ENCODE measurements at places on chromosomes 5 and 9.
A peak's percentile ranks its signal among the peaks of the same experiment; 100 is the strongest.

DNA sequence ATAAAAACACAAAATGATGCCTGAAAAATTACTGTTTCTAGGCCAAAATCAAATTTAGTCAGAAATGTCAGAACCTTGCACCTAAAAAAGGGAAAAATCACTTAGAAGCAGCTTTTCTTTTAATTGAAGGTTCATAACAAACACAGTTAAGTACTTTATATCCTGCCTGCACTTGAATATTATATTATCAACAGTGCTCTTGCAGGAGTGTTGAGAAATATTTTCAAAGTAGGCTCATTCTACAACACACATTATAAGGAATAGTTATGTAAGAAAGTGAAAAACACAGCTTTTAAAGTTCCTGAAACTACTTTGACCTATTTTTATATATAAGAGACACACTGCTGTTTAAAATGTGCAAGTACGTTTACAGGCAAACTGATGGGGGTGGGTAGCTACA is 8.3 kb downstream of the EDIL3 start:
- DNase-seq = no peak

DNA sequence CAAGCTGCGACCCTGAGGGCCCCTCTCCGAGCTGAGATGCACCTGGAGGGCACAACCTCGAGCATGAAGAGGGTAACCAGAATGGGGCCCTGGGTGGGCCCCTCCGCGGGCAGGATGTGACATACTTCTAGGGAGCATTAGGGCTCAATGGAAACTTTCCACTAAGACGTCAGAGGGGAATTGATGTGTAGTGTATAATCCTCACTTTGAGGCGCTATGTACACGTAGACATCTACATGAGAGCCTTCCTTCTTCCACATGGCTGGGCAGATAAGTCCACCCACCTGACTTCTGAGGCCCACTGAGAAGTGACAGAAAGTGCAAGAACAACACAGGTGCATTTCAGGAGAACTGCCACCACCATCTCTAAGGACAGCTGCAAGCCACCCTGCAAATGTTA is 61.0 kb downstream of the DAP start:
- no peak for DNase-seq

GRCh38 chr5:152066784-152067183 is 142.1 kb upstream of the GLRA1 start:
- DNase-seq = no peak

DNA sequence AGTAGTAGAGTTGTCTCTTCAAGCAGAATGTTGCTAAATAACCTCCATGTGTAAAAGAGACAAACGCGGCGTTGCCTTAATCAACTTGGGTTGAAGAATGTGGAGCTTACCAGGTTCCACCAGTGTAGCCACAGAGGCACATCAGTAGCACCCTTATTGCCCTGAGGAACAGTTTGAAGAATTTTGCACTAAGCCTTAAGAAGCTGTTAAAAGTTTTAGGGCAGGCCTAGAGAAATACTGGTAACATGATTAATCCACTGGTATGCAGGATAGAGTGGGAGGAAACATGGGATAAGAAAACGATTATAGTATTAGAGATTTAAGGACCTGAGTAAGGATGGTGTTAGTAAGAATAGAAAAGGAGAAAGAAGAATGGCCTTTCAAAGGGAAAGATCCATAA is 100.6 kb downstream of the ZCCHC7 start:
- DNase-seq = no peak

- no peak for DNase-seq
These were observed 61.2 kb upstream of the LMNB1 start for GRCh38 chr5:126715765-126716164.

- DNase-seq = no peak
These were observed 90.4 kb upstream of the MVB12B start for GRCh38 chr9:126236273-126236672.

DNA sequence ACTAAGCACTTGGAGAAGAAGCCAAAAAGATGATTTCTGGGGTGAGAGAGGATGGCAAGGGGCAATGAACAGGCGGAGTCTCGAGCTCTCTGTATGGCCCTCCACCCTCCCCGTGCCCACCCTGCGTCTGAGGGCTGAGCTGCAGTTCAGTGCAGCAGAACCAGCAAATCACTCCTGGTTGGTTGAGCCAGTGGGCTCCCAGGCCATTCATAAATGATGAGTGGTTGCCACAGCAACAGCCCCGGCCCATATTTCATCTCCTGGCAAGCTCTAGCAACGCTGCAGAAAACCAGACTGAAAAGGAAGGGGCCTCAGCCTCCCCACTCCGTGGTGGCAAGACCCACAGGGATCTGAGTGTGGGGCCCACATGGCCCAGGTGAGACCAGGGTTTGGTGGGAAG is 93.8 kb upstream of the PPP1R26 start:
- DNase-seq = no peak

GRCh38 chr5:148267962-148268361 is 632 bp upstream of the SPINK13 start:
- DNase-seq = no peak

DNA sequence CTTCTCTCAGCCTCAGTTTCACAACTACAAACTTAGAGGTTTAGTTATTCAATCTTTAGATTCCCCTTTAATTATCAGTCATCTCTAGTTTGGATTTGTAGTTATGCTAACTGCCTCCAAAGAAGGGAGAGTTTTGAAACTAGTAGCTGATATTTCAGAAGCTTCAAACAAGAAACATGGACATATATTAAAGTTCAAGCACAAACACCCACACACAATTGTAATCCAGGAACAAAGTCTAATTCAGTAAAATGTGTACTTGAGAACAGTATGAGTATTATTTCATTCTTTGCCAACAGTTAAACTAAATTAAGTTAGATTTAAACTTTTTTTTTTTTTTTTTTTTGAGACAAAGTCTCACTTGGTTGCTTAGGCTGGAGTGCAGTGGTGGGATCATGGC is 71.2 kb upstream of the ABCA1 start:
- DNase-seq = no peak

- no peak for DNase-seq
These were observed 59.6 kb upstream of the GRAMD2B start for GRCh38 chr5:126363658-126364057.

GRCh38 chr5:151902215-151902614 is 22.4 kb downstream of the GLRA1 start:
- DNase-seq = no peak

GRCh38 chr9:557601-558201 is 283.8 kb upstream of the DMRT1 start:
- DNase-seq = no peak

DNA sequence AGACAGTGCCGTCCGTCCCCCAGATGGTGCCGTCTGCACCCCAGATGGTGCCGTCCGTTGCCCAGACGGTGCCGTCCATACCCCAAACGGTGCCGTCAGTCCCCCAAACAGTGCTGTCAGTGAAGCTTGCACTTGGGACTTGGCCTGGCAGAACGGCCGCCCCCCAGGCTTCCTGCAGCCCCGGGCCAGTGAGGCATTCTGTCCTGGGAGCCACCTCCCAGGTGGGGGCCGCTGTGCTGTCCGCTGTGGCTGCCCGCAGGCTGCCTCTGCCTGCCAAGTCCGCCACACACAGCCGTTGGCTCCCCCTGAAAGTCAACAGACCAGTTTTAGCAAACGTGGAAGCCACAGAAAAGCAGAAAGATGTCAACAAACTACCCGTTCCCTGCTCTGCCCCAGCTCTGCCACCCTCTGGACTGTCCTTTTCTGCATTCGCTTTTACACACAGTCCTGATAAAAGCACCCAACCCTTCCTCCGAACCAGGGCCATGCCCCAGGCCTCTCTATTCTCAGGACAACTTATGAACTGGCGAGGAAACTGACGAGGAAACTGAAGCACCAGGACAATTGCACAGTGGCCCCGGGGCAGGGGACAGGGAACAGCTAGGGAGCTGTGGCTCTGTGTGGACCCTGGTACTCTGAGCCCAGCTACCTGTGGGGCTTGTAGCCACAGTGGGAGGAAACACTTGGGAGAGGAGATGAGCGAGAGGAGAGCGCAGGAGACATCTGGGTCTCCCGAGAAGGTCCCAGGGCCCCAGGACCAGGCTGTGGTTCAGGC is 39.6 kb upstream of the RXRA start:
- DNase-seq = no peak

- DNase-seq = no peak
These were observed 202.1 kb downstream of the RFX3 start for GRCh38 chr9:3323714-3324113.

- no peak for DNase-seq
These were observed 151.4 kb downstream of the LPAR1 start for GRCh38 chr9:110886832-110887231.

DNA sequence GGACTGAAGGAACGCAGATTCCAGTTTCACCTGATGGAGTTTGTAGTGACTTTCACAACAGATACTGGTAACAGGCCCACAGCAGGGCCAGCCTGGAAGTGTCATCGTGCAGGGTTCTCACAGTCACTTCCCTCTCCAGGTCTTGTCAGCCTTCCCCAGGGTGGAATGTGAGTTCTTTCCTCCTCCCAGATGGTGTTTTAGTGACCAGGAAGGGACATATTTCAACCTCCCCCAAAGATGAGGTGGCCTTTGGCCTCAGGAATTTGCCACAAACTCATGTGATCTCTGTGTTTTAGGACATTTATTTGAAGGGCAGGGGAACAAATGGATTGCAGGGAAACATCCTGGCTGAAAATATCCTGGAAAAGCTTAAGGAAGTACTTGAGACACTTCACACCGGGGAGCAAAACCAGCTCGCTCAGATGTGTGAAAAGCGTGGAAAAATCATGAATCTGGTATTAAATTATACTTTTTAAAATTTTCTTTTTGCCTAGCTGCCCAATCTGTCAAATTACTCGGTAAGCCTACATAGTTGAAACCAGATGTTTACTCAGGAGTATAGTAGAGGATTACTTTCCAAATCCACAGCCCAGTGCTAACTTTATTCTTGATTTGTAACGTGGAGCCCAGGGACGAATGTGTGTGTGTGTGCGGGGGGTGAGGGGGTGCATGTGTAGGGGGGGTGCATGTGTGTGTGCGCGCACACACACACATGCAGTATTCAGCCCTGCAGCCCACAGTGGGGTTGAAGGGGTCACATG is 66.8 kb downstream of the PTPDC1 start:
- no peak for DNase-seq

GRCh38 chr5:78295035-78295961 is 800 bp upstream of the AP3B1 start:
- peak; percentile 59 for DNase-seq

GRCh38 chr9:128554155-128554862 is 1.9 kb downstream of the SPTAN1 start:
- DNase-seq = no peak

DNA sequence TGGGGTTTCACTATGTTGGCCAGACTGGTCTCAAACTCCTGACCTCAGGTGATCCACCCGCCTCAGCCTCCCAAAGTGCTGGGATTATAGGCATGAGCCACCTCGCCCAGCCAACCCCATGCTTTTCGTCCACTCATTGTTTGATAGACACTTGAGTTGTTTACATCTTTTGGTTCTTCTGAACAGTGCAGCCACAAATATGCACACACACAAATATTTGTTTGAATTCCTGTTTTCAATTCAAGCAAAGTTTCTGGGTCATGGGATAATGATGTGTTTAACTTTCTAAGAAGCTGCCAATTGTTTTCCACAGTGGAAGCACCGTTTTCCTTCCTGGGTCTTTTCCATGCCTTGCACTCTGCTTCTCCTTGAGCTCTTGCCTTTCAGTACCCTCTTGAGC is 6.8 kb upstream of the PAEP start:
- DNase-seq = no peak

DNA sequence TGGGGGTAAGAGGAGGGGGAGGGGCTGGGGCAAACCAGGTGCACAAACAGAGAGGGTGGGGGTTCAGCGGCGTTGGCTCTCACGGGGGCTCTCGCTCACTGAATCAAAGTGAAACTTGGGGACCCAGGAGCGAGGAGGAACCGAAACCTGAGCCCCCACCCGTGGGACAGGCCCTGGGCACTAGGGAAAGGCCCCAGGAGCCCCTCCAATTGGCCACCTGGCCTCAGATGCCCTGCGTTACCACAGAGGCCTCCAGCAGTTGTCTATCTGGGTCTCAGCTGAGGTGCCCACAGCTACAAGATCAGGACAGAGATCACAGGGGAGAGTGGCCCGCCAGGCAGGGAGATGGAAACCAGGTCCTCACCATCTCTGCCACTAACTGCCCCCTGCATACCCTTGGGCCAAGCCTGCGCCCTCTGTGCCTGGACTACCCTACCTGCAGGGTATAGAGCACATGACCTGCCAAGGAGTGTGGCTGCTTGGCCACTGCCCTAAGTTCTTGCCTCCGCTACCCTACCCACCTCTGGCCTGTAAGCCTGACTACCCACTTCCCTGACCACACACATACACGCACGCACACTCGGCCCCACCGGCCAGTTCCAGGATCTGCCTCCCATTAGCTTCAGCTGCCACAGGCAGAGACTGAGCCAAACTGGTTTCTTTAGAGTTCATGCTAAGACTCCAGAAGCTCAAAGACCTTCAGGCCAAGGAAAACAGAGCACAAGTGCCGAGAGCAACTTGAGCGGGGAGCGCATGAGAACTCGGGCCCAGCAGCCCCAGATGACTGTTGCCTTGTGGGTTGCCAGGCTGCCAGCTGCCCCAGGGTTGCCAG is 39.9 kb downstream of the PAX5 start:
- no peak for DNase-seq

- DNase-seq = no peak
These were observed 171.6 kb upstream of the PPP1R2B start for GRCh38 chr5:156678484-156678883.

DNA sequence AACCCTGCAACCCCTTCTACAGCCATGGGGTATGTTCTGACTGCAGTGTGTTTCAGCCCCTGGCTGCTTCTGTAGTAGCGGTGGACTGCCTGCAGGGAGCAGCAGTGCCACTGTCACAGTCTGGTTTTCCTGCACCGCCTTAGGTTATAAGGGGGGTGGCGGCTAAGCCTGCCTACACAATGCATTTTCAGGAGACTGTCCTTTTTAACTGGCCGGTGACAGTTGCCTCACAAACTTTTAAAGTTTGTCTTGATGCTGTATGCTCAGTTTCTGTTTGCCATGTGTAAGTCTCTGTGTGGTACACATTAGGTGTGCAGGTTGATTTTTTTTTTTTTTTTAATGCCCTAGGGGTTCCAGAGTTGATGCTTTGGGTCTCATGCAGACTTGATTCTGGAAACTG is 53.0 kb downstream of the NUP214 start:
- peak; percentile 86 for DNase-seq

- no peak for DNase-seq
These were observed 25.2 kb upstream of the ADAMTS6 start for GRCh38 chr5:65506961-65507360.

GRCh38 chr5:168578538-168579487 is at the start of gene PANK3:
TSS of gene PANK3 (minus strand) at chr5:168579368. CDS start at chr5:168579283, 85 bp downstream.
- no peak for DNase-seq

DNA sequence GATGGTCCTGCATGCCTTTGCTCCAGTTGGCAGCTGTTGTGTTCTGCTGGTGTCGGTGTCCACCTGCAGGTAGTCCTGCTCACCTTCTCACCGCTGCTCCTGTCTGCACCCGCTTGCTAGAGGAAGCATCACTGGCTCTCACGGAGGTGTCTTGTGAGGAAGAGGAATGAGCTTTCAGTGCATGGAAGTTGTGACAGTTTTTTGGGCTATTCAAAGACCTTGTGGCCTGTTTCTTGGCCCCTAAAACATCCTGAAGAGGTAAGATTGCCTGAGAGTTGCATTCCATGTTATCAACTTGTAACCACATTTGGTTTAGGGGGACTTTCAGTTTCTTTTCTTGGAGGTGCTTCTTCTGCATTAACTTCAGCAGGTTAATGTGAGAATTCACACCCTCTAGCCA is 85.6 kb downstream of the MACROH2A1 start:
- peak; percentile 53 for DNase-seq

Data from activated CD8-positive, alpha-beta T cell treated with anti-CD3 and anti-CD28 coated beads, Interleukin-2, amount 10 ng/mL, durations not matched to agents 7 days and 5 days (primary cell).